GM10248 (cell line): ENCODE measurements at places on chromosomes 11 and 22.

DNA sequence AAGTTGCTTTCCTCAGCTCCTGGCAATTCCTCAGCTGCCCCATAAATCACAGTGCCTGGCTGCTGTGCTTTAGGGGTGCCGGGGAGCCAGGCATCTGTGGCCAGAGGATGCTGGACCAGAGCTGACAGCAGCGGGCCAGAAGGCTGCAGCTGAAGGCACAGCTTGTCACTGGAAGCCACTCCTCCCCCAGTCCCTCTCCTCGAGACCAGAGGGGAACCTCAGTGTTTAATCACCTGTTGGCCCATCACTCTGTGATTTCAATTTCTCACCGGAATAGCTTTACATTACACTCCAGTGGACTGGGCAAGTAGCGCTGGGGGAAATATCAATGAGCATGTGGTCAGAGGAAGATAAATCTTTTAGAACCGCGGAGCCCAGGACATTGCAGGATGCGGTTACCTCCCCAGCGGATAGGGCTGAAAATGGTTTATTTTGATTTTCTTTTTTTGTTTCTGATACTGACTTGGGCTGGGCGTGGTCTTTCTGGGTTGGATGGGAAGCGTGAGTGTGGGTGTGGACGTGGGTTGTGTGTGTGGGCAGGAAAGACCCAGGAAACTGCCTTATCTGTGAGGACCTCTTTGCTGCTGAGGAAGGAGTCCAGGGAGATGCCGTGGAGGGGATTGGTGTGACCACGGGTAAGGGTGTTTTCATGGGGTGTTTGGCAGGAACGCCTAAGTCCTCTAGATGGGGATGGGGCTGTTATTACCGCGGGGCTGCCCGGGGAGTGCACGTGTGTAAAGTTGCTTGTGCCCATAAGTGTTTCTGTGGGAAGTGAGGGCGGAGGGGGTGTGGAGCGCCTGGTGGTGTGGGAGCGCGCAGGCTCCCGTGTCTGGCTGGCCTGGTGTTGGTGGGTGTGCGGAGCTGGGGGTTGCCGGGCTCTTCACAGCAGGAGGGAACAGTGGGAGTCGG is 4.0 kb downstream of the DAGLA start:
- DNase-seq: no peak

GRCh38 chr11:64499261-64500004 is 91.6 kb upstream of the SLC22A12 start:
- DNase-seq: no peak

GRCh38 chr11:100010393-100010792 is 676.7 kb upstream of the ARHGAP42 start:
- DNase-seq: no peak

DNA sequence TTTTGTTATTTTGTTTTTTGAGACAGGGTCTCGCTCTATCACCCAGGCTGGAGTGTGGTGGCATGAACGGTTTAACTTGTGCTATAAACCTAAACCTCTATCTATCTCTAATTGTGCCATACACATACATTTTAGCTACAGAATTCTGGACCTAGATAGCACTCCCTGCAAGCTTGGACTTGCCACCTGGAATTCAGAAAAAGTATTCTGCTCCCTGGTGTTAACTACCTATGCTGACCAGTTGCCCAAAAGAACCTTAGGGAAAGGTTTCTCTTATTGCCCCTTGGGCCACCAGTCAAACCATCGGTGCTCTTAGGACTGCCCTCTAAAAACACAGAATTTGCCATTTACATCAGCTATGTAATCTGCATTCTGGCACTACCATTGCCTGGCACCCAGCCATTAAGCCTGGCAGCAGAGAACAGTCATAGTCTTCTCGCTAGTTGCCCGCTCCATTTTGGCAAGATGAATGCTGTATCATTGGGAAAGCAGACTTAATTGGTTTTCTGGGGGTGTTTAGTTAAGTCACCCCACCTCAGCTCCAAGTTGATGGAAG is 55.3 kb downstream of the ETS1 start:
- DNase-seq: no peak

GRCh38 chr11:2209900-2210321 is 38.3 kb upstream of the TH start:
- no peak for DNase-seq

DNA sequence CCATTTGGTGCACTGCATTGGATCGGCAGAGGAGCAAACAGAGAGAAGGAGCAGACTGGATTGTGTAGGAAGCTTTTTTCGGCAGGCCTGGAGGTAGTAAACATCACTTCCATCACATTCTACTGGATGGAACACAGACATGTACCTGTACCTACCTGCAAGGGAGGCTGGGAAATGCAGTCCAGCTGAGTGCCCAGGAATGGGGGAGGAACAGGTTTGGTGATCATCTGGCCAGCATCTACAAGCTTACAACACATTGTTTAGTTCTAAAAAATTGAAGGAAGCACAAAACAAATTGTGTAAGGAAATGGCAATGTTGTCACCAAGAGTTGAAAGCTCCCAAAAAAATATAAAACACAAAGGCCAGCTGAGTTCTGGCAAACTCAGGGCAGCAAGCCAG is 19.1 kb downstream of the SMIM38 start:
- no peak for DNase-seq
